ENCODE measurements at places on chromosomes 5 and 9.

- DNase-seq, result no peak
These were observed 54.0 kb downstream of the AOPEP start for GRCh38 chr9:94780516-94780950.

GRCh38 chr9:92641092-92641809, 28.7 kb downstream of the IPPK start:
- DNase-seq, result no peak

DNA sequence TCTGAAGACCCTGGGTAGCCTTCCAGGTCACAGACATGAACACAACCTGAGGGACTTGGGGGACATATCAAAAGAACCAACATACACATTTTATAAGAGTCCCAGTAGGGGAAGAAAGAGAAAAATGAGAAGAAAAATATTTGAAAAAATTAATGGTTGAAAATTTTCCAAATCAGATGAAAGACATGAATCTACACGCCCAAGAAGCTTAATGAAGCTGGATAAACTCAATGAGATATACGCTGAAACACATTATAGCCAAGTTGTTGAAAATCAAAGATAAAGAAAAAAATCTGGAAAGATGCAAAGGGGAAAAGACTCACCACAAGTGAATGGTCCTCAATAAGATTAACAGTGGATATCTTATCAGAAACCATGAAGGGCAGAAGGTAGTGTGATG, 9.6 kb upstream of the CCDC180 start:
- DNase-seq, result no peak

DNA sequence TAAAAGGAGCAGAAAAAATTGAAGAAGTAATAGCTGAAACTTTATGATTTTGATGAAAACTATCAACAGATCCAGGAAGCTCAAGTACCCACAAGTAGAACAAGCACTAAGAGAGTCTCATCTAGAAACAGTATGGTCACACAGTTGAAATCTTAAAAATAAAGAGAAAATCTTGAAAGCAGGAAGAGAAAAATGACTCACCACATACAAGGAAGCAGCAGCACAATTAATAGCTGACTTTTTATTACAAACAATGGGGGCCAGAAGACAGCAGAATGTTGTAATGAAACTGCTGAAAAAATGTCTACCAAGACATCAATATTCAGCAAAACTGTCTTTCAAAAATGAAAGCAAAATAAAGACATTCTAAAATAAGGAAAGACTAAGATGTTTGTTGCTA, 1108.3 kb upstream of the DMAC1 start:
- no peak for DNase-seq

GRCh38 chr9:38180656-38181055, 111.6 kb upstream of the SHB start:
- no peak for DNase-seq

- no peak for DNase-seq
These were observed 32.2 kb downstream of the TGFBI start for GRCh38 chr5:136060963-136061362.

- DNase-seq, result no peak
These were observed 50.7 kb upstream of the GRHPR start for GRCh38 chr9:37371565-37372464.

GRCh38 chr9:92634712-92635605, 35.0 kb downstream of the IPPK start:
- DNase-seq, result no peak

GRCh38 chr9:132443951-132444607, 34.1 kb downstream of the CFAP77 start:
- DNase-seq, result no peak

DNA sequence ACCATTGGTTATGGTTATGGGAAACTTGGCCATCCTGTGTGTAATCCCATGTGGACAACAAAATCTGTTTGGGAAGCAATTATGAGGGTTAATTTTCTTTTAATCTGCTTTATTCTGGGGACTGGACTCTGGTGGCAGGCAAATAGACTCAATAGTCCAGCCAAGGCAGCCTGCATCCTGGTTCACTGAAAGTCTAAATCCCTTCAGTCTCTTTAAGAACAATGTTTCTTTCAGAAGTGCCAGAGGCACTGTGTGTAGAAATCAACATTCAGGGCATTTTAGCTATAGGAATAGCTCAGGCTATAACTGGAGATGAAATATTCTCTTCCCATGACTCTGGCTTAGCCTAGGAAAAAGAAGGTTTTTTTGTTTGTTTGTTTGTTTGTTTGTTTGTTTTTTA, 118.0 kb downstream of the SPATA31D1 start:
- DNase-seq, result no peak

DNA sequence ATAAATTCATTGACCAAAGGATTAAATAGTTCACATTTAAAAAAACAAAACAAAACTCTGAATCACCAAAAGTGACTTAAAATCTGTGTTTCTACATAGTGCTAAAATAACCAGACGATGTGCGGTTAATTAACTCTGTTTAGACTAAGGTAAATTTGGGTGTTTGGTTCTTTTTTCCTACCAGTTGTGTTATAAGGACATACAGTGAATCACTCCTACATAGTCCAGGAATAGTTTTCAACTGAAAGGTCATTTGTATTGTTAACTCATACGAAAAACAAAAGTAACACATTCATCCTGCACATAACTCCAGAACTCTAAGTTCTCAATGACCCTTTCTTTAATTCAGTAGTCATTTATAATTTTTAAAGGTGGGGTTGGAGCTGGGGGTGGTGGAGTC, 203.7 kb downstream of the GLIS3 start:
- DNase-seq, result no peak

DNA sequence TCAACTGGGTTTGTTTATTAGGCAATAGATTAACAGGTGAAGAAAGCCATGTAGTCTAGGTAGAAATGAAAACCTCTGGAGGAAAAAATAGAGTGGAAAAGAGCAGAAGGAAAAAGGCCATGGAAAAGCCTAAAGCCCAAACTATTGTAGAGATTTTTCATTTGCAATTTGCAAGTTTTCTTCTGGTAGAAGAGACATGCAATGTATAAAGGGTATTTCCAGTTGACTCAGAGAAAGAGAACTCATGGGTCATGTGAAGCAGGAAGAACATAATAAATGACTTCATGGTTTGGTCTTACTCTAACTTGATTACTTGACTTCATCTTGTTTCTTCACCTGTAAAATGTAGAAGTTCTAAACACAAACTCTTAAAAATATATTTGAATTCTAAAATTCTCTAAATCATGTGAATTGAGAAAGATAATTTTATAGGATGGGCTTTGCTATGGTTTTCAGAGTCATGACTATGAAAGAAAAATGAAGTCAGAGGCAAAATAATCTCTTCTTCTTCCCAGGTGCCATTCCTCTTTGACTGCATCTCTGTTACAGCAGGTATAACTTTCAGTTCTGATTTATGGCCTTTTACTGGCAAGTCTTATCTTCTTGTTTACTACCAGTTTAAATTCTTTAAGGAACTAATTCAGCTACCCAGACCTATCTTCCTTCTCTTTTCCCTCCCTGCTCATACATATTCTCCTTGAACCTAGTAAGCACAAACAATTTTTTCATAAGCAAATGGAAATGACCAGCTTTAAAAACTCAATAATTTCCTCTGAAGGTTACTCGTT, 47.7 kb upstream of the TMC1 start:
- no peak for DNase-seq

DNA sequence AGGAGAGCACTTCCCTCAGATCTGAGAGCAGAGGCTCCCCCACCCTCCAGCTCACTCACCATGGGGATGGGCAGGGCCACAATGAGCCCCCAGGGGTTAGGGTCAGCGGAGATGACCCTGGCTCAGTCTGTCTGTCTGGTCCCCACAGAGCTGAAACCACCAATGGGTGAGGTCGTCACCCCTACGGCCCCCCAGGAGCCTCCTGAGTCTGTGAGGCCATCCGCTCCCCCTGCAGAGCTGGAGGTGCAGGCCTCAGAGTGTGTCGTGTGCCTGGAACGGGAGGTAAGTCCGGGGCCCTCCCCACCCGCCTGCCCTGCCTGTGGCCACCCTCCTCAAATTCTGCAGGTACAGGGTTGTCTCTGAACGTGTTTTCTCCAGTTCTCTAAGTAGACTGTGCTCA, 49.6 kb downstream of the LRSAM1 start:
- DNase-seq, result no peak

- no peak for DNase-seq
These were observed 111.5 kb upstream of the IL7R start for GRCh38 chr5:35745193-35745592.

GRCh38 chr9:38130724-38131123, 61.7 kb upstream of the SHB start:
- no peak for DNase-seq

- DNase-seq, result no peak
These were observed 140.0 kb downstream of the PBX3 start for GRCh38 chr9:125887172-125887571.

DNA sequence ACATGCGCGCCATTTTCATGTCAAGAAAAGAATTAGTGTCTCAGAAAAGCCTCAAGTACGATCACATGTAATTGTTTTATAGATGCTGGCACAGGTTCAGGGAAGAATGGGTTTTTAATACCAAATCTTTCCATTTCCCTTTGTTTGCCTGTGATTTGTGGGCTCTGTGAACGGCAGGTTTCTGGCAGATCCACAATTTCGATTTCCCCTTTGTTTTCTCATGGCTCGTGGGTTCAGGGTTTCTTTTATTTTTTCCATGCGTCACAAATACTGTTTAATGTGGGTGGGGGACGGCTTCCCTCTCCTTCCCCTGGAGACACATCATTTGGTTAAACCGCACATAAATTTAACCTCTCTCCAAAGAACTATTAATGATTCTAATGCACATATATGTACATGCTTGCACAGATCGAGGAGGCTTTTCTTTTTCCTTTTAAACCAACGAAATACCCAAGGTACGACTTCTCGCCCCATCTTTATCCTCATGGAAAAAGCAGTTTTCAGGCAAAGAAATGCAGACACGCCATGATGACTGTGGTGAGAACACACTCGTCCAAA, 195.9 kb downstream of the SLIT3 start:
- no peak for DNase-seq

GRCh38 chr5:111242606-111243005, 18.4 kb downstream of the CAMK4 start:
- DNase-seq, result no peak

- DNase-seq, result no peak
These were observed 100.2 kb upstream of the RAI14 start for GRCh38 chr5:34555699-34556508.

GRCh38 chr5:123132316-123132715, 43.3 kb downstream of the PRDM6 start:
- DNase-seq, result no peak

DNA sequence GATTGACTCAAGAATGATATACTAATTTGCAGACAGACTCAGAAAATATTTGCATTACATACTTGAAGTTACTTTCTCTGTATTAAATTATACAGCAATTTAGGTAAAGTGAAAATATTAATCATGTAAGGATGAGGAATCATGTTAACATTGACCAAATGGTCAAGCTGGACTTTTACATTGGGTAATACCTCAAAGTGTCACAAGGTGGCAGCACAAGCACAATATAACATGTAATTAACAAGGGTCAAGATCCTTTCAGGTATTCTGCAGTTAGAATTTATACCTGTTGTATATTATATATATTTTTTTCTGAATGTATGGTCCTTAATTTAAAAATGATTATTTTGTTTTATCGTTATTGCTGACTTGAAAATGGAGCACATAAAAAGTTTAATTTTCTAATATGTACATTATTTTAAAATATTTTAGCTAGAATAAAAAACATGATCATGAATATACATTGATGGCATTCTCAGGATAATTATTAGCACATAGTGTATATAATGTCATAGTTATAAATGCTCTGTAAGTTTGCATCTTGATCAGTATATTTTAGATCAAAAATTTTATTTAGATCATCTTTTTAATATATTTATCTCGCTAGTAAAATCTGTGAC, 8.6 kb downstream of the HAPLN1 start:
- DNase-seq, result no peak

DNA sequence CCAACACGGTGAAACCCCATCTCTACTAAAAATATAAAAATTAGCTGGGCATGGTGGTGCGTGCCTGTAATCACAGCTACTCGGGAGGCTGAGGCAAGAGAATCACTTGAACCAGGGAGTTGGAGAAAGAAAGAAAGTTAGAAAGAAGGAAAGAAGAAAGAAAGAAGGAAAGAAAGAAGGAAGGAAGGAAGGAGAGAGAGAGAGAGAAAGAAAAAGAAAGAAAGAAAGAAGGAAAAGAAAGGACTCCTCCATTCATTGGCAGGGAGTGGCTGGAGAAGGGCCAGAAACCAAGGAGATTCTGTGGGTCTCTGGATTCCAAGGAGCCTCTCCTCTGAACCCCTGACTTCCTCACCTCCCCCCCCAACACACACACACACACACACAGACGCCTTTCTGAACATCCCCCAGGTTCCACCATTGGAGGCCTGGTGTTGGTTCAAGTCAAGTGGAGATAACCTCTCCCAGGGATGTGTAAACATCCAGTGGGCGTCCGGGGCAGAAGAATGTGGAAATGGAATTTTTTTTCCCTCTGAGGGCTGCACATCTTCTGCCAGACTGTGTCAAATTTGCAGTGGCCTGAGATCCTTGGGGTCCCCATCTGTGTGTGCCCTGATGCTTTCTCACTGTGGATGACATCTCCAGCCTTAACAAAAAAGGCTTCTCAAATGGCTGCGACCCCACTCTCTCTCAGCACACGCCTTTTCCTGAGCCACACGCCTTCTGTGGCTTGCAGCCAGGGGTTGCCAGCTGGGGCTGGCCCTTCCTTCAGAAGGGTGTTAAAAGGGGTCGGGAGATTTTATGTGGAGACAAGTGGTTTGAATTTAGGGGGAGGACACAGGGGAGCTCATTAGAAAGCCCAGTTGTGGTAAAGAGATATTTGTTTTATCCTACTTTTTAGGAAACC, 109.3 kb upstream of the HAND1 start:
- no peak for DNase-seq

DNA sequence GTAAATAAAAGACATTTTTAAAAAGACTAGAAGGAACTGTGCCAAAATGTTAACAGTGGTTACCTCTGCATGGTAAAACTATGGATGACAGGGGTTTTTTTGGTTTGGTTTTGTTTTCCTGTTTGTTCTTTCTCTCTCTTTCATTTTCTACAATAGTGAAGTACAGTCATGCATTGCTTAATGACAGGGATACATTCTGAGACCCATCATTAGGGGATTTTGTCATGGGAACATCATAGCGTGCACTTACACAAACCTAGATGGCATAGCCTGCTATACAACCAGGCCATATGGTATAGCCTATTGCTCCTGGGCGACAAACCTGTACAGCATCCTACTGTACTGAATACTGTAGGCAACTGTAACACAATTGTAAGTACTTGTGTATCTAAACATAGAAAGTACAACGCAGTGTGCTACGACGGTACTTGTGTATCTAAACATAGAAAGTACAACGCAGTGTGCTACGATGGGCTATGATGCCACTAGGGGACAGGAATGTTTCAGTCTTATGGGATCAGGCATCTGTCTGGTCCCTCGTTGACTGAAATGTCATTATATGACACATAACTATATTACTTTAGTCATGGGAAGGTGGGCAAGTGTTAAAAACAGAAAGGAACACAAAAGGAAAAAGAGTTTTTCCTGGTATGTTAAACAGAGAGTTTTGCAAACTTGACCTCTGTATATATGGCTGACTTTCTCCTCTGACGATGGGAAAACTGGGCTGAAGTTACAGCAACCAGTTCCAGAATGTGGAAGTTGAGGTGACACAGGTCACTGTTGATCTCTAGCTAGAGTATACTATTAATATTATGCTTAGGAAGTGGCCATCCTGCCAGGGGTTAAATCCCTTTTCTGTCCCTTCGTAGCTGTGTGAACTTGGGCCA, 7.4 kb upstream of the ADAM19 start:
- no peak for DNase-seq

- DNase-seq, result no peak
These were observed 20.5 kb downstream of the NEURL1B start for GRCh38 chr5:172661526-172661925.

- no peak for DNase-seq
These were observed 54.9 kb upstream of the IRX4 start for GRCh38 chr5:1937590-1937989.

- peak; percentile 53 for DNase-seq
These were observed 123.6 kb downstream of the C5orf15 start for GRCh38 chr5:133844836-133845235.

All from suprapubic skin (tissue), 4 donors.